Hindlimb muscle (tissue), 1 donor: ENCODE measurements at places on chromosomes 11 and 22.

DNA sequence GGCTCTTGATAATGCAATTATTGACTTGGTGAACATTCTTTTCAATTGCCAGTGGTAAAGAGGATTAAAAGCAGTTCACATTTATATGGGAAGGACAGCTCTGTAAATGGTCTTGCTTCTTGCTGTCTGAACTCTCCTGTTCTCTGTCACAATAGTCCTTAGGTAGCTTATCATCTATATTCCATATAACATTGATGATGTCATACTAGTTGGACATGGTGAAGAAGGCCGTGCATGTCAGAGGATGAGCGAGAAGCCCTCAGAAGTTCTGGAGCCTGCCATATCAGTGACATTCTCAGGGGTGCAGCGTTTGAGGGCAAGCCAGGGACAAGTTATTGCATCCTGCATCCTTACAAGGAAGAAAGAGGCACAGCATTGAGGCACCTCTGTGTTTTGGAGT, 2.6 kb upstream of the CHKB start:
- DNase-seq, result no peak

DNA sequence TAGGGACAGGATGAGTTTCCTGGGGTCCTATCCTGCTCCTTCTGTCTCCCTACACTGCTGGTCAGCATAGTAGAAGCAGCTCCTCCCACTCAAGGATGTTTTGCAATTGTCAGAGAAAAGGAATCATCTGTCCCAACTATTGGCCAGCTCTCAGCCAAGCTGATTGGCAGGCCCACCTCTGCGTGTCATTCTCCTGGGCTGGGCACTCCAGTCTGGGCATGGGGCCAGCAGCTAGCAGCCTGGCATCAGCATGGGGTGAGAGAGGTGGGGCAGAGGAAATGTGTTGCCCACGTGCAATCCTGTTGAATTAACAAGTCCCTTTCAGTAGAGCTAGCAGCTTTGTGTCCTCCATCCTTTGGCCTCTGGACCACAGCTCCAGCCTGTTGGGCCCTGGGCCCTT, 14.1 kb downstream of the ANKK1 start:
- DNase-seq, result no peak

GRCh38 chr22:50683994-50684371, 11.4 kb downstream of the SHANK3 start:
- no peak for DNase-seq

- no peak for DNase-seq
These were observed 50.4 kb upstream of the CD82 start for GRCh38 chr11:44515048-44515447.

DNA sequence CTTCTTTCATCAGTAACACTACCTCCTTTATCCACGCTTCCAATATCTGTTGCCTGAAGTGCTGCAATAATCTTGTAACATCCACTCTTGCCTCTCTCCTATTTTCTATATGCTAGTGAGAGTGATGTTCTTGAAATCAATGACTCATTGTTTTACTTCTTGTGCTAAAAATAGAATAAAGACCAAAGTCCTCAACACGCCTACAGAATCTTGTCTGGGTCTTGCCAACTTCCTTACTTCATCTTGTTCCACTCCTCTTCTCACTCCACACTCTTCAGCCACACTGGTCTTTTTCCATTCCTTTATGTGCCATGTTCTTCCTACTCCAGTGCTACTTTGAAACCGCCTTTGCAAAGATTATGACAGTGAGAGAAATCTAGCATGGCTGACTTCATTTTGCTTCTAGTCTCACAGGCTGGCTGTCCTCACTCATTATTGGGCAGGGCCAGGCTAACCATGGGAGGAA, 136.4 kb downstream of the CCDC81 start:
- no peak for DNase-seq

GRCh38 chr11:59262177-59262818, 49.6 kb upstream of the MPEG1 start:
- DNase-seq, result no peak

DNA sequence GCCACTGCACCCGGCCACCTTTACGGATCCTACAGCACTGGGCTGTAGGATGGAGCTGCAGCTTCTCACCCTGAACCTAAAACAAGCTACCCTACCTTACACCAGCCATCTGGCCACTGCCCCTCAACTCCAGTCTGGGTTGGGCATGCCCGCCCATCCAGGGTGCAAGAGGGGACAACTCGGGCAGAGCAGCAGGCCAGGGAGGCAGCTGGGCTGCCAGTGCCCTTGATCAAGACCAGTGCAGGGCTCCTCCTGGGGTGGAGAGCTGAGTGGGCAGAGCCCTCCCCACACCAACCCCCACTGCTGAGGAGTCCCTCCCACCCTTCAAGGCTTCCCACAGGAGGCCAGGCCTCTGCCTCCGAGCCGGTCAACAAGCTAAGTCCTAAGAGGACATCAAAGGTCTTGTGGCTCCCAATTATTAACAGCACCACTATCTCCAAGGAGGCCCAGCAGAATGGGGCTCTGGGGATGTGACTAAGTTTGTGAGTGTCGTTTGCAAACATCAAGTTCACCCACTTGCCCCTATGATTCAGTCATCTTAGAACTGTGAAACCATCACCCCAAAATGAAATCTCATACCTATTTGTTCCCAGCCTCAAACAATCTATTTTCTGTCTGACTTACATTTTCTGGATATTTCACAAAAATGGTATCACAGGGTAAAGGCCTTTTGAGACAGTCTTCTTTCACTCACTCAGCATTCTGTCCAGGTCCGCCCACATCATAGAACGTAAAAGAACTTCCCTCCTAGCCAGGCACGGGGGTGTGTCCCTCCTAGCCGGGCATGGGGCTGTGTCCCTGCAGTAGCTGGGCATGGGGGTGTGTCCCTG, 11.0 kb downstream of the GATD1 start:
- DNase-seq, result no peak

- DNase-seq, result no peak
These were observed 46.4 kb upstream of the HORMAD2 start for GRCh38 chr22:30033901-30034300.

DNA sequence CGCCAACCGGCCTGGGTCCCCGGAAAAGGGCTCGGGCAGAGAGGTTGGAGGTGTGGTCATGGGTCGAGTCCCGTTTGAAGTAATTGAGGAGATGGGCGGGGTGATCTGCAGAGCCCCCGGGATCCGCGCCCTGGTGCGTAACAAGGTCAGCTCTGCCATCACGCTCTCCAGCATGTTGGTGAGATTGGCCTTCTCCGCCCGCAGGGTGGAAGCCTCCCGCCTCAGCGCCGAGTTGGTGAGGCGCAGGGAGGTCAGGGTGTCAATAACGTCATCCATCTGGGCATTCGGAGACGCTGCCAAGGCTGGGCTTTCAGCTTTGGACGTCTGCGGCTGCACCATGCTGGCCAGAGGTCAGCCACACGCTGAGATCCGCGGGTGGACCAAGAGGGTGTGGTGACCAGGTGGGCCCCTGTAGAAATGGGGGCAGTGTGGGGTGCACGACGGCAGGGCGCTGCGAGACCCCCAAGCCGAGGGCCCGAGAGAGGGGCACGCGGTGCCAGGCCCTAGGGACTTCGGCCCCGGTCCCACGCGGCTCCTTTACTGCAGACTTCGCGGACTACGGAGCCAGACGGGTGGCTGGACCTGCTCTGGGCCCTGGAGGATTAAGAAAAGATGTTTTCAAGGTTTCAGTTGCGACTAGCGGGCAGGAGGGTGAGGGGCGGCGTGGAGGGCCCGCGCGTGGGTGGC, 672 bp downstream of the RTL6 start:
- no peak for DNase-seq

DNA sequence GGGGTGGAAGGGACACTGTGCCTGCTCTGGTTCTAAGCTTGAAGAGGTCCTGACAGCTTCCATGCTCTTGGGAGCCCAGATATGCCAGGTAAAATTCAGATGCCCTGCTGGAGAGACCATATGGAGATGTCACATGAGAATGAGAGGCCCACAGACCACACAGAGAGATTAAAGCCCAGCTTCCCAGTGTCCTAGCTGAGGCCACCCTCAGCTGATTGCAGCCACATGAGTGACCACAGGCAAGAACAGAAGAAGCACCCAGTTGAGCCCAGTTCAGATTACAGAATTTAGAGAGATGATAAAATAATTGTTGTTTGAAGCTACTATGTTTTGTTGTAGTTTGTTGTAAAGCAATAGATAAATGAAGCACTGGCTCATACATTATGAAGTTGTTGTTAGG, 14.4 kb upstream of the PVALB start:
- no peak for DNase-seq

DNA sequence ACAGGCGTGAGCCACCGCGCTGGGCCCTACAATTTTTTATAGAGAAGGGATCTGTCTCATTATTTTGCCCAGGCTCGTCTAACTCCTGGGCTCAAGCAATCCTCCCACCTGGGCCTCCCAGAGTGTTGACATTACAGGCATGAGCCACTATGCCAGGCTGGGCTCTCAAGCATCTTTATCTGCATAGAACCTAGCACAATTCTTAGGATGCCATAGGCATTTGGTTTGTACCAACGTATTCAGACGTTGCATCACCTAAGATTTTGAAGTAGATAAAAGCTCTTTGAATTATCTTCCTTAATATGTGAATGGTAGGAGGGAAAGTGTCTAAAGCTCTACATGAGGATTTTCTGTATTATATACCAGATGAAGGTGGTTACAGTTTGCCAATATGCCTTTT, 30.5 kb downstream of the RTN3 start:
- DNase-seq, result no peak

DNA sequence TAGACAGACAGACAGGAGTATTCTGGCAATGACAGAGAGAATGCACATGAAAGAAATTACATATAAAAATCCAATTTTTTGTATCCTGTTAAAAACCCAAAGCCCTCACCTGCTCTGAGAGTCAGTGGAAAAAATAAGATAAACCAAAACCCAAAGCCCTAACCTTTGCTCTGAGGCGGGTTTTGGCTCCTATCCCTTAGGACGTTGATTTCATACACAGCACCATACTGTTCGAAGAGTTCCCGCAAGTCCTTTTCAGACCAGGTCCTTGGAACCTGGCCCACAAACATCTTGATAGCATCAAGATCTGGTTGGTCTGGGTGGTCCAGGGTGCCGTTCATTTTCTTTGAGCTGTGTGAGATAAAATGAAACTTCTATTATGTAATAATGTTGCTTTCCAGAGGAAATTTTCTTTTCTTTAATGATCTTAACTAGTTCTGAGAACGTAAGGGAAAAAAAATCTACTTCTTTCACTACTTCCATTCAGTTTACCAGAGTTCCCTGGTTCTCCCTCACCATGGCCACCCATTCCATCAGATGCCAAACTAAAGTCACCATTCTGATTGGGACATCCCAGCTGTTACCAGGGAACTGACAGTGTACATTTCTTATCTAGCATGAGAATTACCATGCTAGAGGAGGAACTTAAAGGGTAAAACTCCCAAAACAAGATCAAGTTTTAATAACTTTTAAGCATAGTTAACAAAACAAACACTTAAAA, 39.9 kb upstream of the RAPSN start:
- no peak for DNase-seq

GRCh38 chr22:42368379-42369249, 63.6 kb downstream of the NFAM1 start:
- no peak for DNase-seq

DNA sequence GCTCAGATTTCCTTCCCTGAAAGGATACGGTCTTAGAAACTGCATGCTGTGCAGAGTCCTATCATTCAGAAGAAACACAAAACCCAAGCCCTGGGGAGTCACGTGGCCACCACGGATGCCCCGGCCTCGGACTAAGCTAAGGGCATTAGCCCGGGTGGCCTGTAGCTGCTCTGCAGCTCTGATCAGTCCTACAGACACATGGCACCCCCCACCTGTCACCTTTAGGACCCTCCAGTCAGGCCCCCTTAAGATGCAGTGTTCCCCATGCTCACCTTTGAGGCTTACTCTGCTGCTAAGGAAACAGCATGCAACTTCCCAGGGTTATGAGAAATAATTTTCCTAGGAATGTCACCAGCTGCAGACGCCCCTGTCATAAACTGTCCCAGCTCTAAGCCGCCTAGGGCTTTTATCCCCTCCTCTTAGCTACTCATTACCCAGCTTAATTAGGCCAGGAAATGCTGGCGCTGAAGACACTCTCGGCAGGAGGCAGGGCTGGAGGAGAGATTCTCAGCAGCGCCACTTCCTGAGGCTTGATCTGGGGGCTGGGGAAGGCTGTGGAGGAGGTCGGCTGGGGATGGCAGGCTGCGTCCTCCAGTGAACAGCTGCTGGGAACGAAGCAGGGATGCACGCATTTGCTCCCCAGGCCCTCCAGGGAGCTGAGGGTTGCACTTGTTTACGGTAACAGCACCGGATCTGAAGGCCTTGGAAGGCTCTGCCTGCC, 47.2 kb upstream of the ADA2 start:
- DNase-seq, result peak; percentile 47

- DNase-seq, result no peak
These were observed 115.7 kb downstream of the RPS6KA4 start for GRCh38 chr11:64474680-64475079.

GRCh38 chr22:36151006-36151595, 9.5 kb downstream of the APOL3 start:
- DNase-seq, result no peak

DNA sequence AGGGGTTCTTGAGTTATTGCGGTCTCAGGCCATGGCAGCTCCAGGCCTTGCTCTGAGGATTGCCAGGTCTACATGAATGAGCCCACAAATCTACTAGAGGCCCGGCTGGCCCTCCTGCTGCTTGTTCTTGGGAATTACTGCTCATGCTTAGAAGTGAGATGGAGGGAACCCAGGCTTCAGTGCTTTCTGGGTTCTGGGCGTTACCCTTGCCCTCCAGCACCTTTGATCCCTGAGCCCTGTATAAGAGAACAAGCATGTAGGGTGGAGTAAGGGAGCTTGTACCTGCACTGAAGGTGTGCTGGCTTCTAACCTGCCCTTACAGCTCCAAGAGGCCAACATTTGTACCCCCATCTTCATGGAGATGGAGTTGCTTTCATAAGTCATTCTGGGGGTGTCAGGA, 4.0 kb downstream of the NAA40 start:
- no peak for DNase-seq

- DNase-seq, result no peak
These were observed at the start of gene CD3G for GRCh38 chr11:118343981-118344515. TSS of gene CD3G (plus strand) at chr11:118344344. CDS start at chr11:118344424, 80 bp downstream.

DNA sequence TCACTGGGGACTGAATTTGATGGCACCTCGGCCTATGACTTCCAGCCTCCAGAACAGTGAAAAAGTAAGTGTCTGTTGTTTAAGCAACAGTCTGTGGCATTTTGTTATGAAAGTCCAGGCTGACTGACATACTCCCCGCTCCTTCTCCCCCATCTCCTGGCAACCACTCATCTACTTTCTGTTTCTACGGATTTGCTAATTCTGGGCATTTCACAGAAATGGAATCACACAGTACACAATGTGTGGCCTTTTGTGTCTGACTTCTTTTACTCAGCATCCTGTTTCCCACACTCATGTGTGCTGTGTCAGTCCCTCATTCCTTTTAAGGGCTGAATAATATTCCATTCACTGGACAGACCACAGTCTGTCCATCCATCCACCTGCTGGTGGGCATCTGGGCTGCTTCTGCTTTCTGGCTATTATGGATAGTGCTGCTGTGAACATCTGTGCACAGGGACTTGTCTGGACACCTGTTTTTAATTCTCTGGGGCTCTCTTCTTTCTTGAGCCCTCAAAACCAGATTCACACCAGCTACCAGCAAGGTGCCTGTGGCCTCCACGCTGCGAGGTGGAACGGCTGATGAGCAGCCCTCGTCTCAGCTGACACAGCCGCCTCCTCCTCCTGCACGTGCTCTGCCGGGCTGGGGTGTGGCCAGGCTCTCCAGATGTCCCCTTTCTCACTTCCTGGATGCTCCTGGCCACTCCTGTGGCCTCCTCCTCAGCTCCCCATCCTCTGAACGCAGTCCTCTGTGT, 333.1 kb downstream of the CTTN start:
- no peak for DNase-seq

- DNase-seq, result no peak
These were observed 68.9 kb upstream of the KCNQ1OT1 start for GRCh38 chr11:2768471-2769408.

GRCh38 chr22:36722055-36722454, 18.5 kb upstream of the CACNG2 start:
- no peak for DNase-seq

- no peak for DNase-seq
These were observed 215.2 kb upstream of the NCAM1 start for GRCh38 chr11:112745973-112746372.
